ENCODE measurements at places on chromosomes 4 and X.
A peak's percentile ranks its signal among the peaks of the same experiment; 100 is the strongest.

DNA sequence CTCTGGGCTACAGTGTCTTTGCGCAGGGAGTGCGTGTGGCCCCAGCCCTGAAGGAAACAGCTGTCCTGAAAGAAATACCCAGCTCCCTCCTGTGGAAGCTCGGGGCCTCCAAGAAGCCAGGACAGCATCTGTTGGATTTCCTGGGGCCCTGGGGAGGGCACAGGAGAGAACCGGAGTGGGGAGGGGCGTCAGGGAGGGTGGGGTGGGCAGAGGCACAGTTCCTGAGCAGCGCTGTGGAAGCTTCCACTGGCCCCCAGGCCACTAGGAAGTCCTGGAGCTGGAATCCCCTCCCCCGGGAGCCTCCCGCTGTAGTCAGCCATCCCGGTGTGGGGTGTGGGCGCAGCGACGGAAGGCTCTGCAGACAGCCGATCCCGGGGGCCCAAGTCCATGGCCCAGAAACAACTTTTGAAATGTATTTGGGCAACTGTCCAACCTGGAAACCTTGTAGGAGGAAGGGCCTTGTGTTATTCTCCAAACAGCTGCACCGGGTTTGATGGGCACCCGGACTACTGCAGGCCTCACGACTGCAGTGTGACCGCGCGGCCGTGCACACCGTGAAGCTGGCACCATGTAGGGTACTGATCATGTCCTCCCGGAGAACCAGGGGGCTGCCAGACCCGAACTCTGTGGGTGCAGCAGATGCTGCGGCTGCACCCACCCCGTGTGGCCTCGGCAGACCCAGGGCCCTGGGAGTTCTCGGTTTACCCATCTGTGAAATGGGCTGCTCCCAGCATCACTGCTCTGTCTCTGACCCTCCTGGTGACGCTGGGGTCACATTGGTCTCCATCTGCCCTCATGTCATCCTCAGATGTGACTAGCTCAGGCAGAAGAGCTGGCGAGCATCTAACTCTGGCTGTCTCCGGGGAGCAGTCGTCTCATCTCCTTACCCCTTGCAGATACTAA lies 68.5 kb upstream of the HMX1 start:
- no peak for DNase-seq

DNA sequence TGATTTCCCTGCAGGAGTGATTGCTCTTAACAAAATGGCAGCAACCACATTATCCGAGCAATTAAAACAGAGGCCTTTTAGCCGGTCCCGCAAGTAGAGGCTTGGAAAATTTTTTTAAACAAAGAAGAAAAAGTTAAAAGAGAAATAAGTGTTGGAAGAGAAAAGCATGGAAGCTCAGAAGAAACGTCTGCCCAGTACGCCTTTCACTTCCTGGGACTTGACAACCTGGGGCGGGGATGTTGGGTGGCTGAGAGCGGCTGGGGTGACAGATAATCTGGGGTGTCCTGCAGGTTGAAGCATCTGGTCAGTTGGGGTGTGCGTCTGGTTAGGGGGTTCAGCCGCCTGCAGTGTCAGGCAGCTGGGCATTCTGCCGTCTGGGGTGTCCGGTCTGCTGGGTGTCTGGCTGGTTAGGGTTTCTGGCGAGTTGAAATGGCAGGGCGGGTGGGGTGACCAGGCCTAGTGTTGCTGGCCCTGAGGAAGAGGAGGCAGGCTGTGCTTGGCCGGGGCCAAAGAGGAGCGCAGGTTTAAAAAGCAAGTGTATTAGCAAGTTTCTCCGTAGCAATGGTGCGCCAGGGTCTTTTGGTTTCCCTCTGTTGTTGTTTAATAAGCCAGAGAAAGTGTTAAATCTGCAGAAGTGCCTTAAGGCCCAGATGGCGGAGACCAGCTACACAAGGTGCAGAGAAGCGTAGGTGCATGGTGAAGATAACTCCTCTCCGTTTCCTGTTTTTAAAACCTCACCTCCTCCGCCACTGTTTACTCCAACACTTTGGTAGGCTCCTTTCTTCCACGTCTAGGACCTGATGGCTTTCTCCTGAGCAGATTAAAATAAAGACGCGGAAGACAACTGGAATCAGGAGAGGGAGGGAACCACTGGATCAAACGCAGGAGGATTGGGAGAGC lies 5.6 kb downstream of the HAND2 start:
- DNase-seq: no peak

GRCh38 chrX:53080628-53081580 lies 1.3 kb upstream of the TSPYL2 start:
- no peak for DNase-seq

DNA sequence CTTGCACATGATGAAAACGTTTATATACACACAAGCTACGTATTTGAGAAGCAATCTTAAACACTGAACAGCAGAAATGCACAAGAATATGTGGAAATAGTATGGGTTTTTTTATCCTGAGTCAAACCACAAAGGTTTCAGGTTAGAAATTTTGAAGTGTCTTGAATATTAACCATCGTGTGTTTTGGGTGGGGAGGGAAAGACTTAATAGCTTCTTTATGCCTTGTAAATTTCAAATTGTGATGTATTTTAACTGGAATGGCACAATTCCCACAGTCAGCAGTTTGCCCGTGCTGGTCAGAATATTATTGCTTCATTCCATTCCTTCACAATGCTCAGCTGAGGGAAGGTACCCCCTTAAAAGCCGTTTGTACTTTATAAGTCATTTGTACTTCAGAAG lies 67.4 kb upstream of the WDR1 start:
- peak; percentile 75 for DNase-seq

DNA sequence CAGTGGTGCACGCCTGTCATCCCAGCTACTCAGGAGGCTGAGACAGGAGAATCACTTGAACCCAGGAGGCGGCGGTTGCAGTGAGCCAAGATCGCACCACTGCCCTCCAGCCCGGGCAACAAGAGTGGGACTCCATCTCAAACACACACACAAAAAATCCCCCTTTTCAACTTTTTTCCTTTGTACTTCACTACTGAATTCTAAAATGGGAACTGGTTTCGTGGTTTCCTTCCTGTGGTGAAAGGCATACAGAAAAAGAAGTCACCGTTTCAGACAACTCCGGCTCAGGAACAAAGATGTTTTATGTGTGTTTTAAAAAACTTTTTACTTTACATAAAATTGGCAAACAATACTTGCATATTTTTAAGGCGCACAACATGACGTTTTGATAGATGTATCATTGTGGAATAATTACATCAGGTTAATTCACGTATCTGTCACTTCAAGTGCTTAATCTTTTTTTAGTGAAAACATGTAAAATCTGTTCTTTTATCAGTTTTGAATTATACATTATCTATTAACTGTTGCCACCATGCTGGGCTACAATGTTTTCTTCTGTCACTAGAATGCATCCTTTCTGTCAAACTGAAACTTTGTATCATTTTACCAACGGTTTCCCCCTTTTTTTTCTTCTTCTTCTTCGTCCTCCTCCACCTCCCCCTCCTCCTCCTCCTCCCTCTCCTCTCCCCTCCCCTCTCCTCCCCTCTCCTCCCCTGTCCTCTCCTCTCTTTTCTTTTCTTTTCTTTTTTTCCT lies 186.0 kb downstream of the CRLF2 start:
- DNase-seq: no peak

DNA sequence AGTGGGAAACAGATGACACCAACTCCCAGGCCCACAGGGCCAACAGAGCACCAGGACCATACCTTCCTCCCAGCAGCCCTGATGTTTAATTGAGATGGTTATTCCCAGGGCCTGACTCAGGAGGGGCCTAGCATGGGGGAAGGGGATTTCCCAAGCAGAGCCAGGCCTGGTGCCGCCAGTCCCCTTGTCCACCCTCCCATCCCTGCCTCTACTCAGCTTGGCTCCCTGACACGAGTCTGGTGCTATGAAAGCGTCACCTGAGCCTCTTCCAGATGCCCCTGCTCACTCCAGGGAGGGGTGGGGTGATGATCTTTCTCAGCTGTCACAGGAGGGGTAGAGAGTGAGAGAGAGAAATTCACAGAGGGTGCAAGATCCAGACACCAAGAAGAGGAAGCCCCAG lies 72.7 kb downstream of the EFNB1 start:
- DNase-seq: no peak

DNA sequence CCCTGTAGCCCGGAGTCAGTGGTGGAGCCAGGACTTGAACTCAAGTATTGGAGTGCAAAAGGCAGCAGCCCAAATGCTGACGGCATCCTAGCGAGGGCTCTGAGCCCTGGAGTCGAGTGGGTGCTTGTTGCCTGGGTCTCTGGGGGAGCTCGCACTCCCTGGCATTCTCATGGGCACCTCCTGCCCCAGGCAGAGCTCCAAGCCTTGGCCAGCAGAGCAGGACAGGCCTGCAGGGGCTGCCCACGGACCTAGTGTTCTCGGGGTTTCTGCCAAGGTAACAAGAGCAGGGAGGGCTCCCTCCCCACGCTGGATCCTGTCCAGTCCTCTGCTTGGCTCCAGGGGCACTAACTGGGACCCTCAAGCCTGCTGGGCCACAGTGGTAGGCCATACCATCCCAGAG lies 17.6 kb upstream of the WFS1 start:
- no peak for DNase-seq

GRCh38 chr4:140861359-140862176 lies 105.4 kb upstream of the TBC1D9 start:
- DNase-seq: peak; percentile 78

- no peak for DNase-seq
Measured at GRCh38 chrX:39688219-39688575, 409.6 kb downstream of the BCOR start.

DNA sequence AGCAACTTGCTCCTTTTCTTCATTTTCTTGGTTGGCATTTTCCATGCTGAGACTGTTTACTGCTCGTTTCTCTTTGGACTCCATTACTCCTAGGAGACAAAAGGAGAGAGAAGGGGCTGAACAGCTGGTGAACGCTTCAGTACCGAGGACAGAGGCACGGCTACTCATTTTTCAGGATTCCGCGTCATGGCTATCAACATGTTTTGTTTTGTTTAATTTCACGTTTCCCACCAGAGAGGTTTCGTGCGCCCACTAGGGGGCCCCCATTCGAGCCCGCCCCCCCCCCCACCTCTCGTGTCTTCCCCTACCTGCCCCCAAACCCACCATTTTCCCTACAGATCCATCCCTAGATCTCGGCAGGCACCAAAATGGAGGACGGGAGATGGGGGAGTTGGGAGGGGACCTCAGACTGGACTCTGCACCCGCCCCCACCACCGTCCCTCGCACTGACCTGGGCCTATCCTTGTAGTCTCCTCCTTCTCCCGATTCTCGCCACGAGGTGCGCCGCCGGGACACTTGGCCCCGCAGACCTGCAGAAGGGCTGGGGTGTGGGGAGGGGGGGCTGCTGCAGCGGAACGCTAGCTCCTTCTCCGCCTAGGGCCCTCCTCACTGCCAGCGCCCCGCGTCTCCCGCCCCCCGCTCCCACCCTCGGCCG lies 653 bp downstream of the BEX1 start:
- peak; percentile 46 for DNase-seq

DNA sequence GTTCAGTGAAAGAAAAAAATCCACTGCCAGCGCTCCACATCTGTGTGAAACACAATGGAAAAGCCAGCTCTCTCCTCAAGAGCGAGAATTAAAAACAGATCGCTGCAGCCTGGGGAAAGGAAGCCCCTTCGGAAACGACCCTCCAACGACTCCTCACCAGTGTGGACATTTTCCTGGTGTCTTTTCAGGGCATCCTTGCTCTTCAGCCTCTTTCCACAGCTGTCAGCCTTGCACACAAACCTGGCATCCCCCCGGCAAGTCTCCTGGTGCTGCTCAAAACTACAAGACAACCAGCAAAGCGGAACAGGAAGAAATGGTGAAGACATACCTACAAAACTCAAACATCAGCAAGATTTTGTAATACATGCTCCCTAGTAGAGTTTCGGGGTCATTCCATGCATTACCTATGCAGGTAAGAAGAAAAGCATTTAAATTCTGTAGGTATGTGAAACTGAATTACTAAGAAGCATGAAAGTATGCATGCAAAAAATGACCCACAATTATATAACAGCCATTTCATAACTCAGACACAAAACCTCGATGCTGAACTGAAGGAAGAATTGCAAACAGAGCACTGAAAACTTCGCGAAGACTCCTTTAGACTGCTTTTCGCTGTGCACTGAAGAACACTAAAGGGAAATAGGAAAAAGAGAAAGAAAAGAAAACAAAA lies 106.1 kb downstream of the PRDM5 start:
- no peak for DNase-seq

Data from EL (cell line).